CD8-positive, alpha-beta T cell (primary cell): ENCODE measurements at places on chromosomes 2 and 18.

DNA sequence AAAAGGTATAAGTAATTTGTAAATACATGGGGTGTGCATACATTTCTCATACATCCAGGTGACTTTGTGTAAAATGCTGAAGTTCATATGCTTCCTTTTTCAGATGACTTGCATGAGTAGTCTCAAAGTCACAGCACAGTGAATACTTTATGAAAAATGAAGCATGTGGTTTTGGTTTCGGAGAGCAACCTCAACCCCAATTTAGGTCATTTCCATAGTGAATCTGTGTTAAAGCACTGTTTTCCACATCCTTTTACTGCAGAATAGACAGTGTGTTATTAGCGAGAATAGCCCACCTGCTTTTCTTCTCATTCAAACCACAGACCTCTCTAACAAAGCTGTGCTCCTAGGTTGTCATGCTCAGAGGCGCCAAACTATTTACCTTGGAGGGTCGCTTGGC lies 204.4 kb upstream of the RASGRP3 start:
- DNase-seq, result no peak

DNA sequence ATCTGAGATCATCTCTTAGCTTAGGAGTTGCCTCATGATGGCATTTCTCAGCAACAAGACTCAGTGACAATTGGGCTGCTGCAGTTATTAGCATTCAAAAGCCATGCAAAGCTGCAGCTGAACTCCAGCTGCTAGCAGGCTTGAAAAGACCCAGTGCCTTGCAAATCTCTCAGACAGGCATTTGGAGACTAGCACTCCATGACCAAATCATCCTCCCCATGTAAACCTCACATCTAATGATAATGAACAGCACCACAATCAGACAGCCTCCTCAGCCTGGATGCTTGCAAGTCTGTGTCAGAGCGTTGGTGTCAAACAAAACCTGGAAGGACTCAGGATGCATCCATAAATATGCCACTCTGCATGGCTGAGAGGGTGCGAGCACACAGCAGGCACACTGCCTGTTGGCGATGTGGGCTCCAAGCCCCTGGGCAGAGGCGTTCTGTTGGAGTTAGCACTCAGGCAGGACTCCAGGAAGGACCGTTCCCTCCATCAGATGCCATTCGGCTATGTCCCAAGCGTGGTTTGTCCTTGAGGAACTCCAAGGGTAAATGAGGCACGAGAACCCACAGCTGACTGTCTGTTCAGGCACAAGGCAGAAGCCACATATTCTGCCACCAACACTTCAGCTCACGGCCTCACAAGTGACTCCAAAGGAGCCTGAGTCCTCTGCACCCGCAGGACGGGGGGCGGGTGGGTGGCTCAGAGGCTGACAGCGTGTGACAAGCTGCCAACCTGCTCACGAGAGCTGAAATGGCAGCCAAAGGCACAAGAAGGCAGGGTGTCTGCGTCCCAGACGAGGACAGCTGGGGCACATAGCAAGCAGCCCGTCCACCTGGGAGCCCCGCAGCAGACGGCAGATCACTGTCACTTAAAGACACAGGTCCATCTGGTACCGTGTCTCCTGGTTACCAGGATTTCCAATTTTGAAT lies 183.8 kb downstream of the MYT1L start:
- DNase-seq, result no peak

DNA sequence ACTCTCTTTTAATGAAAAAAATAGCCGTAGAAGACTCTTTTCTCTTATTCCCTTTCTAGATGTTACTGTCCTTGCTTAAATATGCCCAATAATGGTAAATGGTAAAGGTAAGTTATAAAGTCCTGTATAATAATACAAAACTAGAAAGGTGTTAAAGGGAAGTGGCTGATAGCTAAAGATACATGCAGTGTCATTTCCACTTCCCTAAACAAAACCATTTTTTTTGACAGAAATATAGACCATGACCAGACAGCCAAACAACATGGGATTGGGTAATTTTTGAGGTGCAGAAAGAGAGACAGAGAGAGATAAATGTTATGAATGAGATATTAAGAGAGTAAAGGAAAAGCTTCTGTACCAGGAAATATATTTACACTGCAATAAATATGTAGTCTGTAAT lies 731.7 kb upstream of the REG3G start:
- DNase-seq, result no peak

GRCh38 chr2:235605312-235606003 lies 111.6 kb downstream of the AGAP1 start:
- DNase-seq, result no peak

DNA sequence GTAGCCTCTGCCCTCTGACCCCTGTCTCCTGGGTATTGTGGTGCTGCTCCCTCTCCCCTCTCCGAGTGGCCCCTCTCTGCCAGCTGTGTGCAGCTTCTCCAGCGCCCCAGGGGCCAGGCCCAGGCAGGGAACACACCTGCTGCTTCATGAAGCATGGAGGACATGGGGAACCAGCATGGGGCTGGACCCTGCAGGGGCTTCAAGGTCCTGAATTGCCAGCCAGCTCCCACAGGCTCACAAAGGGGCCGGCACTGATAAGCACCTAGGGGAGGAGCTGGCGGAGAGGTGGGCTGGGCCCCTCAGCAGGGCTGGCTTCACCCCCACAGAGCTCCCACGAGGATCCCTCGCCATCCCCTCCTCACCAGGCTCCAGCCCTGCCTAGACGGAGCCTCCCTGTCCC lies 77.4 kb upstream of the GPC1 start:
- no peak for DNase-seq

DNA sequence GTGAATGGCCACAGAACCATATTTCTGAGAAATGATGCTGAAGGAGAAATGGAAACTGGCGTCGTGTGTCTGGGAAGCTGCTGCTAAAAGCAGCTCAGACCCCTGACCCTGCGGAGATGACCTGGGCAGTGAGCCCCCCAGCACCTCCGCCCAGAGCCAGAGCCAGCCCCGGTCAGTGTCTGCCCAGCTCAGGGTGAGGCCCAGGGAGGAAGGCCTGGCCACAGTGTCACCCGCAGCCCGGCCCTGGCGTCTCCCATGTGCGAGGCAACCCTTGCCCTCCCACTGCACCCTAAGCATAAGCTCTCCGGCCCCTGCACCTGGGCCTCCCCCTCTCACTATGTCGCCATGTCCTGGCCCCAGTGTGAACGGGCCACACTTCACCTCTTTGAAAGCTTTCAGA lies 502.8 kb downstream of the EIPR1 start:
- no peak for DNase-seq

DNA sequence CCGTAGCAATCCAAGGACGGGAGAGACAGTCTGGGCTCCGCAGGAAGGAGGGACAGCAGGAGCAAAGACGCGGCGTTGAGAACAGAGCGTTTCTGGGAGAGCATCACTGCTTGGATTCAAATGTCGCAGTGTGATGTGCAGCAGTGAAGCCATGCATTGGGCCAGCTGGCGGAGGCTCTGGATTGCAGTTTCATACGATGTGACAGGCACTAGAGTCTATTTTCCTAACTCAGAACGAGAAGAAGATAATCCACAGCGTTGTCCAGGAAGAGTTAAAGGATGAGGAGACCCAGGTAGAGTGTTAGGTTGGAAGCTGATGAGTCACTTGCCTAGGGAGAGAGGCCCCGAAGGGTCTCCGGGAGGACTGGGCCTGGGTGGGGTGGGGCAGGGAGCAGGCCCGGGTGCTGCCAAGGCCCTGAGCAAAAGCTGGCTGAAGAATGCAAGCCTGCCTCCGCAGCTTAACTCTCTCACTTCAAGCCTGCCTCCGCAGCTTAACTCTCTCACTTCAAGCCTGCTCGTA lies 17.7 kb upstream of the SEMA4C start:
- no peak for DNase-seq

DNA sequence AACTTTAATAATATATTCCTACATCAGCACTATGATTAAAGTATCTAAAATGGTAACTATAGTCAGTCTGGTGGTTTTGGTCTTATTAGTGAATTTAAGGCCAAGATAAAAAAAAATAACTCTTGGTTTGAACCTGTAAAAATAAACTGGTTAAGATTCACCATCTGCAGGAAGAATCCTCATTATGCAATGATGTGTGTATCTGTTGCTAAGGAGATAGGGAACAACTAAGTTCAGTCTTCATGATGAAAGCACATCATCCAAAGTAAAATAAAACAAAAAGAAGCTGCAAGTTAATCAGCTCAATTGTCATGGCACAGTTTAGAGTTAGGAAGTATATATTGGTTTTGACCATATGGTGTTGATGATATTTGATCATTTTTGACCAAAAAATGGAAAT lies 466.0 kb downstream of the NYAP2 start:
- no peak for DNase-seq

GRCh38 chr2:66567729-66568128 lies 132.8 kb downstream of the MEIS1 start:
- no peak for DNase-seq

DNA sequence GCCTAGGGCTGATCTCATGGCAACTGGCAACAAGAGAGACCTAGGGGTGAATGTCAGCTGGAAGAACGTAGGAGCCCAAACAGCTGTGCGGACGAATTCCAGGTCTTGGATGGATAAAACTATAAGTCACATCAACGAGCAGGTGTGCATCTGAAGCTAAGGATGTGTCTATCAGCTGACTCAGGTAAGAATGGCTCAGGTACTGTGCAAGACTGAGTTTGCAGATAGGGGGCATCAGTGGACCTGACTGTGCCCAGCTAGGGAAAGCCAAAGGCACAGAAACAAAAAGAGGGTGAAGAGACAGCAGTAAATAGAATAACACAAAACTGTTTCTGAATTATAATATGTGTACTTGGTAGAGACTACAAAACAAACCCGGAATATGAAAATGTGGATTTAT lies 357.3 kb downstream of the ZEB2 start:
- DNase-seq, result peak; percentile 54

- no peak for DNase-seq
Measured at GRCh38 chr18:79575891-79576685, 103.5 kb upstream of the CTDP1 start.

GRCh38 chr18:78562531-78562961 lies 417.1 kb upstream of the SALL3 start:
- no peak for DNase-seq

DNA sequence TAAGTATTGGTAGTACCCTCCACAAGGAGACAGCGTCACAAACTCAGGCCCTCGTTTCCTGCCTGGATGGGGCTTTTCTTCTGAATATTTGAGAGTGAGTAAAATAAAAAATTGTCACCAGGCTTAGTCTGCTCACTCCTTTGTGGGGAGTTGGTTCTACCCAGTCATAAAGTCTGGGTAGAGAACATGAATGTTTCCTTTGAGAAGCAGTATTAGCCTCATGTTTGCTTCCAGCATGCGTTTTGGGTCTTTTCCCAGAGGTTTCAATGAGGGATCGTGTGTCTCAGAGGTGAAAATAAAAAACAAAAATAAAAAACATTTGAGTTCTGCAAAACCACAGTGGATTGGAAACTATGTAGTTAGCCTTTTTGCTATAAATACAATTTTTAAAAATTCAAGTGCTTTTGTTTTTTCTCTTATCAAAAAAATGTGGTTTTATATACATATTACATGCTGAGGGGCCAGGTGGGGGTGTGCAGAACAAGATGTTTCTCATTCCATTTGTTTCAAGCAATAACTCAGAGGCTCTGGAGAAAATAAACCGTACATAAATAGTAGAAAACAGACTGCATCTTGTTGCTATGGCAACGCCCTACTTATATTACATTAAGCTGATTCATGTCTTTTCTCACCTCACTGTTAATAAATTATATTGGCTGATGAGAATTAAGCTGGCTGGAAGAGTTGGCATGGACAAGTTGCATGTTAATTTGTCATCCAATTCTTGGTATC lies 225.4 kb upstream of the FBXO11 start:
- DNase-seq, result no peak

GRCh38 chr2:84257831-84258230 lies 201.2 kb downstream of the SUCLG1 start:
- DNase-seq, result no peak

GRCh38 chr2:187369471-187369870 lies 78.6 kb downstream of the CALCRL start:
- DNase-seq, result no peak

DNA sequence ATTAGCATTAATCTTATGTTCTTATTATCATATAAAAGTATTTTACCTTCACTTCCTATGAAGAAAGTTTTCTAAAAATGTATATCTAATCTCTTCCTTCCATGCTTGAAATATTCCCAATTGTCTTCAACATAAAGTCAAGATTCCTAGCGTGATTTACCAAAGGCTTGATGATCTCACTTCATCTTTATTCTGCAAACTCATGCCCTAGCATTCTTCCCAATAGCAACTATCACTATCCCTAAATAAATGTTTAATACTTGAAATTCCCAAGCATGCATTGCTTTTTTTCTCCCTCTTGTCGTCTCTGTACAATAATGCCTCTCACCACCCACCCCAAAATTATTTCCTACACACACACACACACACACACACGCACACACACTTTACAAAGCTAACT lies 125.8 kb downstream of the VWC2L start:
- no peak for DNase-seq

- DNase-seq, result no peak
Measured at GRCh38 chr18:58632552-58632951, 3.7 kb upstream of the ALPK2 start.

DNA sequence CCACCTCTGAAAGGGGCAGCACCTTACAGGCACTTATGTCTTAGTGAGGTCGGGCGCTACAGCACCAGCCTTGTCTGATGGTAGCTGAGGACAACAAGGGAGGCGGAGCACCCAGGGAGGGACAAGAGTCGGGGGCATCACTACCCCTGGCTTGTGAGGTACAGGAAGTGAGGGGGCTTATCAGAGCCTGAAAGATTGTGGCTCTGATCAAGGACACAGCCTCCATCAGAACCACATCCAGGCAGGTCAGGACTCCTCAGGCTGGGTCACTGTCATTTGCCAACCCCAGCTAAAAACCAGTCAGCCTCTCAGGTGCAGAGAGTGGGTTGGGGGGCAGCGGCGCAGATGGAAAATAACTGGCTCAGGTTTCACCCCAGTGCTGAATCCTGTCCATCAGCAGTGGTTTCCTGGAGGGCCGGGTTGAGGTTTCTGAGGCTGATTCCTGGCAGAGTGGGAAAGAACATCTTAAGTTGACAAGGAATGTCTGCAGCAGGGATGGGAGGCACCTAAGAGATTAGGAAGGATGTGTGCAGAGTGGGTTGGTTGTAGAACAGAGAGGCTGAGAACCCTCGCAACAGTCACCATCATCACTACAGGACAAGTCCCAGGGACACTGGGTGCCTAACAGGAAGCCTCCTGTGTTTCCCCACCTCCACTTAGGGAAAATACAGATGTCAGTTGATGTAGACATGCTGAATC lies 45.3 kb downstream of the FBLN7 start:
- no peak for DNase-seq
